CD14-positive monocyte (primary cell): ENCODE measurements at places on chromosomes 7 and 10. TPM values are rescaled to one million over a fixed set of nuclear protein-coding genes. Genes with fewer than 3 reads are reported as not detected.

KCNMA1 gene
- 0.08 and 0.11 TPM in 2 replicates for polyA plus RNA-seq

HHEX gene
- 35.7 and 51.2 TPM in 2 replicates for polyA plus RNA-seq

ABHD11 gene
- 20.3 TPM for polyA plus RNA-seq

MKLN1 gene
- polyA plus RNA-seq, result 3.0 and 12.2 TPM in 2 replicates

NUDCD3 gene
- polyA plus RNA-seq, result 21.6 TPM

HABP2 gene
- polyA plus RNA-seq, result not detected

KIAA1549 gene
- polyA plus RNA-seq, result 0.03 TPM in 1 of 2 replicates, not detected in the other

DLX6 gene
- not detected for polyA plus RNA-seq

PDE6C gene
- not detected for polyA plus RNA-seq

RBP3 gene
- polyA plus RNA-seq, result not detected

HTR7 gene
- 1.1 TPM for polyA plus RNA-seq

OR9A2 gene
- polyA plus RNA-seq, result not detected in 2 replicates

SOSTDC1 gene
- not detected in 2 replicates for polyA plus RNA-seq

GRCh38 chr10:43076311-43076875 is 476 bp upstream of the RET start:
- no peak for DNase-seq

- no peak for DNase-seq
Observed at GRCh38 chr10:70354556-70354955, 27.9 kb downstream of the LRRC20 start.

GRCh38 chr7:28316489-28316888 is 95.8 kb upstream of the CREB5 start:
- DNase-seq, result no peak

DNA sequence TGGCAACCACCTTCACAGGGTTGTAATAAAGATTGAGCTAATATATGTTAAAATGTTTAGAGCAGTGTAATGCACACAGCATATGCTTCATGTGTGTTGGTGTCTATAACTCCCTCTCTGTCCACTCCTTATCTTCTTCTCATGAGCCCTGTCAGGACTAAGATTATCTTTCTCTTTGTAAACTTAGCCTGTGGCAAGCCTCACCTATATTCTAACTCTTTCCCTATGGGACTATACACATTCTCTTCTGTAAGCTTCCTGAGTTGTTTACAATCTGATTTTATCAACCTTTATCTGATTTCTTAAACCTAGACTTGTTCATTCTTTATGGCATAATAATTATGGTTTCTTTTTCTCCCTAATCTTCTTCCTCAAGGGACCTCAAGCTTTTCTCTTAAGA is 2.4 kb upstream of the PIP start:
- no peak for DNase-seq

DNA sequence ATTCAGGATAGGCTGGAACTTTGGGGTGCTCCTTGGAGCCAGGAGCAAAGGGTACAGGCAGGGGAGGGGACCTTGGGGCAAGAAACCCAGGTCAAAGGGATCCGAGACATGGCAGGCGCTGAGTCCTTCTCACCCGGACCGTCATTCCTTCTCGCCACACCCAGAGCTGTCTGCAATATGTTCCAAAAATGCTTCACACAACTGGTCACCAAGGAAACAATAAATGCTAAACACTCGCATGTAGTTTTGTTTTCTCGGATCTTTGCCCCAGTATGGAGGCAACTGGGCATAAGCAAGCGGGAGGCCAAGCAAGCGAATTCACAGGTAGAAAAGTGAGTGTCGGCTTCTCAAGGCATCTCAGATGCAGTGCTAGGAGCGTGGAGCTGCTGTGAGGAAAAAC is 80.8 kb downstream of the PIP4K2A start:
- no peak for DNase-seq

- no peak for DNase-seq
Observed at GRCh38 chr10:132117636-132118190, 52.0 kb downstream of the JAKMIP3 start.

GRCh38 chr10:17228091-17229015 is at the start of gene VIM:
Gene VIM, plus strand, starts transcription at chr10:17228241. Its CDS starts 1,182 bp downstream, at chr10:17229423.
- peak; percentile 98 for DNase-seq

DNA sequence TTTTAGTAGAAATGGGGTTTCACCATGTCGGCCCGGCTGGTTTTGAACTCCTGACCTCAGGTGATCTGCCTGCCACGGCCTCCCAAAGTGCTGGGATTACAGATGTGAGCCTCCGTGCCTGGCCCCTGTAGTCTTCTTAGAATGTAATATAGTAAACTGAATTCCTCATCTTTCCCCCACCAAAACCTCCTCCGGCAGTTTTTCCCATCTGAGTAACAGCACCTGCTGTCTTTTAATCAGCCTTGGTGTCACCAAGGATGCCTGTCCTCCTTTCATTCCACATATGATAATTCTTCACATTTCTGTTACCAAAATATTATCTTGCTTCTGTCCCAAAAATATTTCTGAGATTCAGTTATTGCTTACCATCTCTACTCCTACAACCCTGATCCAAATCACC is 80.2 kb downstream of the ZEB1 start:
- DNase-seq, result no peak

DNA sequence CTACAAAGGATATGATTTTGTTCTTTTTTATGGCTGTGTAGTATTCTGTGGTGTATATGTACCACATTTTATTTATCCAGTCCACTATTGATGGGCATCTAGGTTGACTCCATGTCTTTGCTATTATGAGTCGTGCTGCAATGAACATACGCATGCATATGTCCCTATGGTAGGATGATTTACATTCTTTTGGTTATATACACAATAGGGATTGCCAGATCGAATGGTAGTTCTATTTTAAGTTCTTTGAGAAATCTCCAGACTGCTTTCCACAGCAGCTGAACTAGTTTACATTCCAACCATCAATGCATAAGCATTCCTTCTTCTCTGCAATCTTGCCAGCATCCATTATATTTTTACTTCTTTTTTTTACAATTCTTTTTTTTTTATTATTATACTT is 35.6 kb upstream of the FAM13C start:
- DNase-seq, result no peak

DNA sequence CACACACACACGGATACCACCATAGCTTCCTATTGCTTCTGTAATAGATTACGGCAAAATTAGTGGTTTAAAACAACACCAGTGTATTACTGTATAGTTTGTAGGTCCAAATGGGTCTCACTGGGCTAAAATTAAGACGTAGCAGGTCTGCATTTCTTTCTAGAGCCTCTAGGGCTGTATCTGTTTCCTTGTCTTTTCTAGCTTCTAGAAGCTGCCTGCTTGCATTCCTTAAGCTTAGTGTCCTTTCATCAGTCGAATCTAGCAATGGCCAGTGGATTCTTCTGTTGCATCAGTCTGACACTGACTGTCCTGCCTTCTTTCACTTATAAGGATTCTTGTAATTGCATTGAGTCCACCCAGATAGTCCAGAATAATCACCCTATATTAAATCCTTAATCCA is 882.3 kb downstream of the PCDH15 start:
- DNase-seq, result no peak

GRCh38 chr7:96426027-96426426 is 104.1 kb upstream of the SLC25A13 start:
- no peak for DNase-seq

- DNase-seq, result no peak
Observed at GRCh38 chr7:81268551-81268950, 349.7 kb upstream of the SEMA3C start.

DNA sequence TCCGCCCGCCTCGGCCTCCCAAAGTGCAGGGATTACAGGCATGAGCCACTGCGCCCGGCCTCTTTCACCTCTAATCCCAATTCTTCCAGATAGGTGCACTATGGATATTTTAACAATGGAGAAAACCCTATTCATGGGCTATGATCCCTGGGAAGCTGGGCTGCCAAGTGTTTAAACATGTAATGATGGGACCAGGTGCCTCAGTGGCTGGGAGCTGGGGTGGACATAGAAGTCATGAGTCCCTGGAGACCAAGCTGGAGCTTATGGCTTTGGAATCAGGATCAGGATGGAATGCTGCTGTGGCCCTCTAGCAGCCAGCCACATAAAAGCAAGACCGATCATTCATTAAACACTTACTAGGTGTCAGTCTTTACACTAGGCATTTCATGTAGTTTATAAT is 41.8 kb upstream of the IGFBP3 start:
- no peak for DNase-seq

DNA sequence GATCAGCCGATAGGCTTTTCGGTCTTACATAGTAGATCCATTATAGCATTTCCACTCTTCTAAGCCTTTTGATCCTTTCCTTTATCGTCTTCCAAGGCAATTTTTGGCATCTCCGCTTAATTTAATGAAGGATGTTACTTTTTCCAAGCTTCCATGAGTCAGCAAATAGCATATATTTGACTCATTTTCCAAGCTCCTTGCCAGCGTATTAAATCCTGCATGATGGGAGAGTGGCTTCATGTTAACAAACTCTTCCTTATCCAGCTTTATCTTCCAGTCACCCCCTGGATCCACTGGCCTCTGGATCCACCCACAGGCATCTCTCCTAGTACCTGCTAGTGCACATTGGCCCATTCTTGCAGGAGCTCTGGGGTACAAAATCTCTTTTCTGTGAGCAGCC is 13.0 kb downstream of the OR9A2 start:
- DNase-seq, result no peak

DNA sequence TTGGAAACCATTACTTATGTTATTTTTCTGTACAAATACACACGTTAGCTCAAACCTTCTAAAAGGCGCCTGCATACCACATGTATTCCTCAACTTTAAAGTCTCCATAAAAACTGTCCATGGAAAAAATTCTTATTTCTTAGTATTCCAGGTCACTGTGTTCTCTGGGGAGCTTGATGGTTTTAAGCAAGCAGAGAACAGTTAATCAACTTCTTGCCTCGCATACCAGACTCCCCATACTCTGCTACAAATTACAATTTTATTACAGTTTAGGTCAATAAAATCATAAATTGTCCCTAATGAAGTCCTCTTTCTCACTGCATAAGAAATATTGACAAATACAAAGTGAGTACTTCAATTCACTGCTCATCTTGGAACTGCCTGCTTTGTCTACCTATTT is 77.0 kb upstream of the GPR22 start:
- no peak for DNase-seq

DNA sequence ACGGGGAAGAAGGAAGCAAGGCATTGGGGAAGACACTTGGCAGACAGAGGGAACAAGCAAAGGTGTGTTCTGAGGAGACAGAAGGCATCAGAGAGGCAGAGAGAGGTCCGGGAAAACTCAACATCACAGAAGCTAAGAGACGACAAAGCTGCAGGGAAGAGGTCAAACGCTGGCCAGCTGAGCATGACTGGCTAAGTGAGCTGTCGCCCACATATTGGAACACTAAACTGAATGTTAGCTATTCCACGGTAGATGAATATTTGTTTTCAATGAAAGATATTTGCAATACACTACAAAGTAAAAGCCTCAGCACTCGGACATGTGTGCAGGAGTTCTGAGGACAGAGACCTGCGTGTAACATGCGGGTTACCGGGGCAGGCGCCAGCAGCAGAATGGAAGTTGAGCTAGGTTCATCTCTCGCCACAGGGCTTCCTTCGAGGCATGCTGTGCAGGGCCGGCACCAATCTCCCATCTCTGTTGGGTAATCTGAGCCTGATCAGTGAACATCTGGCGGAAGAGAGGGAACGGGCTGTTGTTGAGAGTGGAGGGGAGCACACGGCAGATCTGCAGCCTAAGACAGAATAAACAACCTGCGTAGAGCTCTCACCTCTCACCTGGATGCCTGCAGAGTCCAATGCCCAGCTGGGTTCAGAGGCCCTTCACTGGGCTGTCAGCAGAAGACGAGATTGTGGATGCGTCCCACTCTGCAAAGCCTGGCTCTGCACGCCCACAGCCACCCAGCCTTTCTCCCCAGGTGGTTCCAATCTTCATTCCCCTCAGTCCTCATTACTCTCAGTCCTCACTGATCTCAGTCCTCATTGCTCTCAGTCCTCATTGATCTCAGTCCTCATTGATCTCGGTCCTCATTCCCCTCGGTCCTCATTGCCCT is 35.9 kb downstream of the INSIG1 start:
- DNase-seq, result no peak

GRCh38 chr7:77537778-77538280 is 734 bp downstream of the PTPN12 start:
- DNase-seq, result no peak
